ENCODE measurements at places on chromosomes 4 and X.

GRCh38 chrX:71183341-71183740 lies 38.7 kb downstream of the NLGN3 start:
- DNase-seq, result no peak

DNA sequence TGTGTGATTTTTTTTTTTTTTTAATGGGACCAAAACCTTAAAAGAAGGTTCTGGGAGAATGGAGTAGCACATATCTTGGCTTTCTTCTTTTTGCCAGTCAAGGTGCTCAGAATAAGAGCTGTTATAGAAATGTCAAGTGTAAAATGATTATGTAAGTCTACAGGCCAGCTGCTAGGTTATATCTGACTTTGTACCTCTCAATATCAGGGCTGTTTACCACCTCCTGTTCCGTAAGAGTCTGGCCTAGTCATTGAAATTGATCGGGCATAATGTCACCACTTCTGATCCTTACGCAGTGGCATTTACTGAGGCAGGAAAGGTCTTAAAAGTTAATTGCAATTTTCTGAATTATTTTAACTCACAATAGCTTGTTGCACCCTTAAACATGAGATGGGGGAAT lies 41.1 kb downstream of the LIMCH1 start:
- no peak for DNase-seq

DNA sequence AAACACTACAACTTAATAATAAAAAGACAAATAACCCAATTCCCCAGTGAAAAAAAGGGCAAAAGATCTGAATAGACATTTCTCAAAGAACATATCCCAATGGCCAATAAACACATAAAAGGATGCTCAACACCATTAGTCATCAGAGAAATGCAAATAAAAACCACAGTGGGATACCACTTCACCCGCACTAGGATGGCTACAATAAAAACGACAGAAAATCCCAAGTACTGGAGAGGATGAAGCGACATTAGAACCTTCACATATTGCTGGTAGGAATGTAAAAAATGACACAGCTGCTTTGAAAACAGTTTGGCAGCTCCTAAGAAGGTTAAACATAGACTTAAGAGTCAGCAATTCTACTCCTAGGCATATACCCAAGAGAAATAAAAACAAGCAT lies 140.6 kb upstream of the ARX start:
- no peak for DNase-seq

- no peak for DNase-seq
Observed at GRCh38 chr4:170047771-170048354, 21.7 kb upstream of the MFAP3L start.

DNA sequence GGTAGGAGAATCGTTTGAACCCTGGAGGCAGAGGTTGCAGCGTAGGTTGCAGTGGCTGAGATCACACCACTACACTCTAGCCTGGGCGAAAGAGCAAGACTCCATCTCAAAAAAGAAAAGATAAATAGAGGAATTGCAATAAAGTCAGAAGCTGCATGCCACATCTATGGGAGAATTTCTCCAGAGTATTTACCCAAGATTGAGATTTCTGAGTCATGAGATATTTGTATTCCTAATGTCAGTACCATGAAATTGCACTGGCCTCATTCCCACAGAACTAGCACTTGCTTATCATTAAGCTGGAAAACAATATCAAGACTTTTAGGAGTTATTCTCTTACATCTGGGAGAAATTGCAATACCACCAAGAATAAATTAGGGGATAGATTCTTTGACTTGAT lies 37.4 kb downstream of the ASIC5 start:
- no peak for DNase-seq

- DNase-seq, result no peak
Observed at GRCh38 chr4:12221031-12221430, 792.3 kb upstream of the HS3ST1 start.

DNA sequence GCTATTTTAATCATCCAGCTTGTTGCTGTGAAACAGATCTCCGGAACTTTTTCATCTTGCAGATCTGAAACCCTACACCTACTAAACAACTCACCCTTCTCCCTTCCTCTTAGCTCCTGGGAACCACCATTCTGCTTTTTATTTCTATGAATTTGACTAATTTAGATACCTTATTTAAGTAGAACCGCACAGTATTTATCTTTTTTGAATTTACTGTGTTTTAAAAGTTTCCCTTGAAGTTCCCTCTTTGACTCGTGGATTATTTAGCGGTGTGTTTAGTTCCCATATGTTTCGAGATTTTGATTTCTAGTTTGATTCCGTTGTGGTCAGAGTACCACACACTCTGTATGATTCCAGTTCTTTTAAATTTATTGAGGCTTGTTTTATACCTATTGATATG lies 44.6 kb downstream of the EIF2S3 start:
- DNase-seq, result no peak

Measured in cortex of kidney (tissue), 1 donor.